AML-193 (cell line): ENCODE measurements at places on chromosomes 1 and 21.

DNA sequence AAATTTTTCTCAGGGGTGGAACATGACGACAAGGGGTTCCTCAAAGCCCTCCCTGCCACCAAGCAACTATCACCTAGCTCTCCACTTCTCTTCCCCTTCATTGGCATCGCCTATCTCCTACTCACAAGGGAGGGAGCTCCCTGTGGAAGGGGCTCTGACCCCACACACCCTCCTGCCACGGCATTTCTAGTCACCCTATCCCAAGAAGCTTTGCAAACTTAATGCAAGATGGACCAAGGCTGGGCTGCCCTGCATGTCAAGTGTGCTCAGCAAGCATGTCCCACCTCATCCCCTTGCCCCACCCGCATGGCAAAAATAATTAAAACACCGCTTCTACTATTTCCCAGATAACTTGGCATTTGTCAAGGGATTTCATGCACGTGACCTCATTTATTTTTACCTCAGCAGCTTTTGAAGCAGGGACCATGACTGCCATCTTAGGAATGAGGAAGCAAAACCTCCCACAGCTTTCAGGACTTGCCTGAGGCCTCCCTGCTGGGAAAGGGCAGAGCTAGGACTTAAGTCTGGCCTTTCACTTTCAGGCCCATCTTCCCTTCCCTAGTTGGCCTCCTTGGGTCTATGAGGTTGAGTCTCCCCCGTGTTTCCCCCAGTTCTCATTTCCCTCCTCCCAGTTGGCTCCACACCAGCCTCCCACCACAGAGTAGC, 161.3 kb downstream of the TSEN15 start:
- DNase-seq, result no peak

- no peak for DNase-seq
These were observed 1.4 kb downstream of the MACO1 start for GRCh38 chr1:25431955-25432719.

DNA sequence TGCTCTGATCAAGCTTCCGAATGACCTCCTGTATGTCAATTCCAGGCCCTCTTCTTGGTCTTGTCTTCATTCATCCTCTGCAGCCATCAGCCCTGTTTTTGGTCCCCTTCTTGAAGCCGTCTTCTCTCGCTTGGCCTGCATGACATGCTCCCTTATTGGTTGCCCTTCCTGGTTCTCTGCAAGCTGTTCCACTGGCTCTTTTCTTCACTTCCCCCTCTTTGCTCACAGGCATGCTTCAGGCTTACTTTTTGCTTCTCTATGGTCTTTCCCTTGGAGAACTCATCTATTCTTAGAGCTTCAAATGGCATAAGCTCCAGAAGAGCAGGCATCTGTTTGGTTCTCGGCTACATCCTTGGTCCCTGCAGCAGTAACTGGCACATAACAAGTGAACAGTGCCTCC, 38.8 kb downstream of the PDPN start:
- no peak for DNase-seq

DNA sequence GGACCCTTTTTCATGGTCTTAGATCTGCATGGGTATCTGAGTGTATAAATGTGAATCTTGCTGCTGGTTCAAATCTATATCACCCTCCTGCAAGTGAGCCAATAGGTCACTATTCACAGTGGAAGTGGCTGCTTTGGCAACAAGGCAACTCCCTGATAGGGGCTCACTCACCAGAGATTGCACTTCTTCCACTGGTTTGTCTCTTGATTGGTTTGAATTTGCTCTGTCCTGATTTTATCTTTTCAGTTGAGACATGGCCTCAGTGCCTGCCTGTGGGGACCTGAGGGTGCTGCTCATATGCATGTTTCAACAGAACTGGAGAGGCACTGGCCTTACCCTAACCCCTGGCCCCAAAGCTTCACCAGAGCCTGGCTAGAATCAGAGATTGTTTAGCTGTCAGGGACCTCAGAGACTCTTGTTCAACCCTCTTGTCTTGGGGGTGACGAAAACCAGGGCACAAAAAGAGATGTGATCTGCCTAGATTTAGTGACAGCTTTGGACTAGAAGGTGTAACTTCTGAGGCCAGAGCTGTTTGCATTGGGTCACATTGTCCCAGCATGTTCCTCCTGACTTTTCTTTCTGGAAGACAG, 16.9 kb downstream of the AVPR1B start:
- DNase-seq, result no peak

DNA sequence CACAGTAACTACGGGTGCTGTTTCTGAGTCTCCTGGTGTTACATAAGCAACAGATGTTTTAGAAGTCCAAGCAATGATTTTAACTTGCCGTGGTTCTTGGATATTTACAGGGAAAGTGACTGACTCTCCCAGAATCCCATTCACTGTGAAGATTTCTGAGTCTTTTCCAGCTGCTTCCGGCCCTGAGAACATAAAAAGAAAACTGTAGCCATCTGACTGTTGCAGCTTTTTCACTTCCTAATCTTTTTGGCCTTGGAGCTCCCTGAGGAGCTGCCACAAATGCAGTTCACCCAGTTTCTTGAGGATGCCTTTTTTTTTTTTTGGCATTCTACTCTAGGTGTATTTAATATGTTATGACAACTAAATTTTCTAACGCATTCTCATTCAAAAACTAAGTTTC, 13.7 kb downstream of the CD84 start:
- DNase-seq, result no peak

DNA sequence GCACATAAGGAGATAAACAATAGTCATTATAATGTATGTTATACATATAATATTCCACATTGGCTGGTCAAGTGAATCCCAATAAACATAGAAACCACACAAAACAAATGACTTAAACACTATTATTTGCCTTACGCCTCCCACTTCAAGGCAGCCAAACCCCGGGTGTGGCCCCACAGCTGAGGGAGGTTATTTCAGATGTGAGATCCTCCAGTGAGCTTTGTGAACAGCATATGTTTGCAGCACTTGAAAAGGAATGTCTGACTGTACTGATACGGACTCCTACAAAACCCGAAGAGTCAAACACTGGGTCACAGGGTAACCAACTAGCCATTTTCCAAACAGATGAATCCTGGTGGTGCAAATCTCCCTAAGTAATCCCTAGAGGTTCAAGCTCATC, 27.1 kb upstream of the DISP1 start:
- DNase-seq, result no peak

DNA sequence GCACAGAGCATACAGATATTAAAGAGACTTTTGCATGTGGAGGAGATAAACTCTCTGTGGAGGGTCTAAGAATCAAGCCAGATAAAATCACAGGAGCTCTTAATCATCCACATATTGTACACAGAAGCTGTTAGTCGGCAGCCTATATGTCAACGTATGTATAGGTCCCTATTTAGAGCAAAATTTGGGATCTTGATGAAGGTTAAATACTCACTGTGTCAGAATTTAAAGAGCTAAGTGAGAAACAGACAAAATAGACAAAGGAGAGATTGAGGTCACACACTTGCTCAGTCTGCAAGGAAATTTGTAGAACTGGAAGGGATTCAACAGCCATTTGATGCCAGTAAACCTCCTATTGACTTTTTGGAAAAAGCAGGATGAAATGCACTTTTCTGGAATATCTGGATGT, 4.1 kb upstream of the IRF2BP2 start:
- DNase-seq, result no peak

DNA sequence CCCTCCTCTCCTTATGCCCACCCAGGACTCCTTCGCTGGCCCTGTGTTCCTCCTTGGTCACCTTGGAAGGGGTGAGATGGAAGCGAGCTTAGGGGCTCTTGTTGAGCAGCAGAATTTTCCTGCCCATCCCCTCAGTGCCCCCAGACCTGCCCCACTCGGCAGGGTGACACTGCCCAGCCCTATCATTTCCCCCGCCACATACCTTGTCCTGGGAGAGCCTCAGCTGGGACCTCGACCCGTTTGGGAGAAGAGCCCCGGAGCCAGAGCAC, 1.4 kb upstream of the FNDC5 start:
- no peak for DNase-seq

DNA sequence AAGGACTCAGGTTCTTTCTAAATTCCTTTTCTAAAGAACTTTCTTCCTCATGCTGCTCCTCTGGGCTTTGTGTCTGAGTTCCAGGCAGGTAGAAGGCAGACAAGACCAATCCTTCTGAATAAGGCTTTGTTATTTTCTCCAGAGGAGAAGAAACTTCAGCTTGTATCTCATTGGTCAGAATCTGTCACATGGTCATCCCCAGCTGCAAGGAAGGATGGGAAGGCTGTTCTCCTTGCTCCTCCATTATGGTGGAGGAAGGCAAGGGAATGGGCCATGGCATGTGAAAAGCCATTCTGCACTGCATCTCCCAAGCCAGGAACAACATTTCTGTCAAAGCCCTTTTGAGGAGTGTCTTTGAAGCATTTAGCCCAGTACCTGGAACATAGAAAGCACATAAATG, 50.6 kb upstream of the NTPCR start:
- DNase-seq, result no peak

GRCh38 chr21:33870768-33871167, 44.8 kb downstream of the ATP5PO start:
- no peak for DNase-seq

DNA sequence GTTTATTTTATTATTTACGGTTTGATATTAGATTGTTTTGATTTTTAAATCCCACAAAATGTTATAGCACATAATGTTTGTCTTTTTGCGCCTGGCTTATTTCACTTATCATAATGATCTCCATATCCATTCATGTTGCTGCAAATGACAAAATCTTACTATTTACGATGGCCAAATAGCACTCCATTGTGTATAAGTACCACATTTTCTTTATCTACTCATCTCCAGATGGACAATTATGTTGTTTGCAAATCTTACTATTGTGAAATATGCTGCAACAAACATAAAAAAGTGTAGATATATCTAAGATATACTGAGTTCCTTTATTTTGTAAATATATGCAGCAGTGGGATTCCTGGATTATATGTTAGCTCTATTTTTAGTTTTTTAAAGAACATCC, 1568.3 kb downstream of the AMY1C start:
- no peak for DNase-seq

DNA sequence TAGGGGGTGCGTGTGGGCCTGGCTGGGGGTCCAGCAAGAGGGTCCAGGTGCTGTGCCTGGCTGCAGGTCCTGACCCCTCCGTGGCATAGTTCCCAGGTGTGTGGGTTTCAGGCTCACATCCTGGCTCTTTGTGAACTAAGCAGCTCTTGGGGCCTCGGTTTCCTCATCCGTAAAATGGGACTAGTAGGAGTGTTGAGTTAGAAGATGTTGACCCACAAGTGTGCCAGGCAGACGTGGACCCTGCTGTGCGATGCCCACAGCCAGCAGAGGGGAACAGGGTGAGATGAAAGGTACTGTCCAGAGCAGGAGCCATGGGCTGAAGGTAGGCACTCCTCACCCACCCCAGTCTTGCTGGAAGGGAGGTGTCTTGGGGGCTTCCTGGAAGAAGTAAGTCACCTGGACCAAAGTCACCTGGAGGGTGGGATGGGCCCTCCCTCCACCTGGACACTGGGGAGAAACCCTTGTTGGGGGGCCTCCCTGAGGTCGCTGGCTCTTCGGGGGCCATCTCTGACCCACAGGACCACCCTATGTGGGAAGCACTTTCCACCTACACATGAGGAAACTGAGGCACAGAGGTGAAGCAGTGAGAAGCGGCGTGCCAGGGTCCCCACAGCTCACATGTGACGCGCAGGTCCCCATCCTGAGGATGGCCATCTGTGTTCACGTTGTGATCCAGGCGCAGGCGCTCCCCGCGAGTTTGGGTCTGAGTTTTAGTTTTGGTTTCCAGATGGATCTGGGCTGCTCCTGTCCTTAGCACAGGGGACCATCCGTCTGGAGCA, 1.4 kb downstream of the ARHGEF16 start:
- DNase-seq, result no peak

DNA sequence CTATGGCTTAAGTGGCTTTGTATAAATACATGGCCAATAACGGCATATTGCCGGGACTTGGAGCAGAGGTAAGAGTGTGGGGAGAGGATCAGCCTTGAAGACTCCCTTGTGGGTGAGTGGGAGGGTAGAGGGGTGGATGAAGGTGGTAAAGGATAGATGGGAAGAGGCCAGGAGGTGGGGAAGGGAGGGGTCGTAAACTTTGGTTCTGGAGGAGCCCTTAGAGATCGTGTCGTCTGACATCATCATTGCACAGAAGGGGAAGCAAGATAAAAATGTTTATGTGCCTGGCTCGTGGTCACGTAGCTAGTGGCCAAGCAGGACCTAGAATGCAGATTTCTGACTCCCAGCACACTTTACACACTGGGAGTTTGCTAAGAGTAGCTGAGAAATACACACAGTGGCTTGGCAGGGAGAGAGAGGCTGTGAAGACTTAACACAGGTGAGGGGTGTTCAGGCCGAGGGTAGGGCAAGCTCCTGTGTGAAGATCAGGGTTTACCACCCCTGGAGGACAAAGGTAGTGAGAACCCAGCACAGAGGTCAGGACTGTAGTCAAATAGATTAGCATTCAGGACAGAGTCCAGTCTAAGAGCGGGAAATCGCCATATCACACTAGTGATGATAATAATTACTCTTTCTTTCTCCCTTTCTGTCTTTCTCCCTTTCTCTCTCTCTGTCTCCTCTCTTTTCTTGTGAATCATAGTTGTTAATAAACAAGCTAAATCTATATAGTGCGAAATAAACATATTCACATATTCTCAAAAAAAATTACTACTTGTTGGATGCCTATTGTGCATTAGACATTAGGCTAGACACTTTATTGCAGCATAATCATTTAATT, 75.5 kb downstream of the LRRC8D start:
- no peak for DNase-seq

- peak; percentile 16 for DNase-seq
These were observed 95.9 kb downstream of the PTPN14 start for GRCh38 chr1:214455479-214455878.

DNA sequence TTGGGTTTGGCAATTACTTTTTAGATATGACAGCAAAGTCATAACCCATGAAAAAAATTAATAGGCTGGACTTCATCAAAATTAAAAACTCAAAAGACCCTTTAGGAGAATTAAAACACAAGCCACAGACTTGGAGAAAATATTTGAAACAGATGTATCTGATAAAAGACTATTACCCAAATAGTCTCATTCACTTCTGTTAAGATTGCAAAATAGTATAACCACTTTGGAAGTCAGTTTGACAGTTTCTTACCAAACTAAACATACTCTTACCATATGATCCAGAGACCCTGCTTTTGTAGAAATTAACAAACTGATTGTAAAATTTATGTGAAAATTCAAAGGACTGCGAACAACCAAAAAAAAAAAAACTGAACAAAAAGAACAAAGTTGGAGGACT, 32.5 kb upstream of the SLC44A3 start:
- peak; percentile 50 for DNase-seq
